ENCODE measurements at places on chromosomes 11 and 22. TPM values are rescaled to one million over a fixed set of nuclear protein-coding genes. Genes with fewer than 3 reads are reported as not detected.
A peak's percentile ranks its signal among the peaks of the same experiment; 100 is the strongest.

GRCh38 chr22:28329186-28330073, 350.2 kb downstream of the TTC28 start:
- DNase-seq: no peak

DNA sequence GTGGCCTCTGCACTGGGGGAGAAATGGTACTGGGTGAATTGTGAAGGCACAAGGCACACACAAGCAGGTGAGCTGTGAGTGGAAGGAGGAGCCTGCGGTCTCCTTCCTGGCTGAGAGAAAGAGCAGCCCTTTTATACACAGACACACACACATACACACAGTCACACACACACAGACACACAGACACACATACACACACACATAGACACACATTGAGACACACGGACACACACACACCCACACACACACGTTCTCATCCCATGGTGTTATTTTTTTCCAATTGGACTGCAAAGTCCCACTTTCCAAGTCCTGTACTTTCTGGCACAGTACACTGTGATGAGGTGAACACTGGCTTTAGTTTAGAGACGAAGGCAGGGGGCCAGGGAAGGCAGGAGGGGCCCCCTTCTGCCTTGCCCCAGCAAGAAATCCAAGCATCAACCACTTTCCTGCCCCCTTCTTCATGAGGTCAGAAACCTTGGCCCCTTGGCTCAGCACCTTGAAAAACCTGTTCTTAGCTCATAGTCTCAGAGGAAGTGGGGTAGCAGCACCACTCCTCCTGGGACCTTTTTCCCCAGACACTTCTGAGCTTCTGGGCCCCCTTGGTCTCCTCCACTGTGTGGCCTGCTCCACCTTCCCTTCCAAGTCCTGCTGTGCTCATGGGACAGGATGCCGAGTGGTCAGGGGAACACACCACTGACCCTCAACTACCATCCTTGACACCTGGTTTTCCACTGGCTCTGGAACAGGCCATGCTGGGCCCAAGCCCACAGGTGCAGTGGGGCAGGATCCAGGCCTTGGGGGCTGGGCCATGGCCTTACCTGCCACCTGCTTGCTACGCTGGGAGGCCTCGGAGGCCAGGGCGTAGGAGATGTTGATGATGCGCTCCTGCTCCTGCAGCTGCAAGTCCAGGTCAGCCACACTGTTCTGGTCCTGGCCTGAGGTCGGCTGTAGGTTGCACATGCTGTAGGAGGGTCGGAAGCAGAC, 43.8 kb downstream of the C11orf58 start:
- no peak for DNase-seq

- no peak for DNase-seq
Measured at GRCh38 chr11:117670443-117670842, 126.6 kb downstream of the DSCAML1 start.

DNA sequence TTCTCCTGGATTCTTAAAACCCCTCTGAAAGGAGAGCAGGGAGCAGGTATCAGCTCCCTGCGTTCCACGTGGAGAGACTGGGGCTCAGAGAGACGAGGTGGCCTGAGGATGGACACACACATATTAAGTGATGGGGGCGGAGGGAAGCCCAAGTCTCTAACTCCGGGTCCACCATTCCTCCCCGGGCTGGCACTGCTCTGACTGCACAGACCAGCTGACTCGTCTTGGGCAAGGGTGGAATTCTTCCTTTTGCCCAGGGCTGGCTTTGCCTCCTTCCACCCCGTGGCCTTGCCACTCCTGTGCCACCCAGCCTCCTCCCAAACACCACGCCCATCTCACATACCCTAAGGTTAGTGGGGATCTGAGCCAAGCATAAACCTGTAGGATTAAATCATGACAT, 65.0 kb downstream of the BUD13 start:
- DNase-seq: no peak

DNA sequence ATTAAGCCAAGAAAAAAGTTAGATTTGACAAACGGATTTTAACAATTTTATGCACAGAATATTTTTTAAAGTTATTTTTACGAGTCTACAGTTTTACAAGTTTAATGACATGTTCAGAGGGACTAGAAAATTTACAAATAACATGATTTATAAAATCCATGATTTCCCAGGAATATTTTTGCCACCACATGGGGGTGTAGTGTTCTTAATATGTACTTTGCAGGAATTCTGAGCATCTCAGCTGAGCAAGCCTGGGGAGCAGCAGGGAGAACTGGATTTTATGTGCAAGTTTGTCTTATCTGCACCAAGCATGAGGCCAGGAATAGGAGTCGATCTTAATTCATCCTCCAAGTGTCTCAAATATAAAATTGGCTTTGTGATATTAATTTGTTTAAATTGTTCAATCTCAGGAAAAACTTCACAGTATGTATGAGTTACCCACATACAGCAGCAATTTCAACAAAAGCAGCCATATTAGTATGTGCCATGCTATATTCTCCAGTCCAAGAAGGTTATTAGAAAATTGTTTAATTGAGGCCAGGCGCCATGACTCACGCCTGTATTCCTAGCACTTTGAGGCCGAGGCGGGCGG, 826.3 kb downstream of the DLG2 start:
- no peak for DNase-seq

Gene GAL
- 29.9 TPM for total RNA-seq

Gene TRAPPC4
- 57.7 TPM for total RNA-seq

DNA sequence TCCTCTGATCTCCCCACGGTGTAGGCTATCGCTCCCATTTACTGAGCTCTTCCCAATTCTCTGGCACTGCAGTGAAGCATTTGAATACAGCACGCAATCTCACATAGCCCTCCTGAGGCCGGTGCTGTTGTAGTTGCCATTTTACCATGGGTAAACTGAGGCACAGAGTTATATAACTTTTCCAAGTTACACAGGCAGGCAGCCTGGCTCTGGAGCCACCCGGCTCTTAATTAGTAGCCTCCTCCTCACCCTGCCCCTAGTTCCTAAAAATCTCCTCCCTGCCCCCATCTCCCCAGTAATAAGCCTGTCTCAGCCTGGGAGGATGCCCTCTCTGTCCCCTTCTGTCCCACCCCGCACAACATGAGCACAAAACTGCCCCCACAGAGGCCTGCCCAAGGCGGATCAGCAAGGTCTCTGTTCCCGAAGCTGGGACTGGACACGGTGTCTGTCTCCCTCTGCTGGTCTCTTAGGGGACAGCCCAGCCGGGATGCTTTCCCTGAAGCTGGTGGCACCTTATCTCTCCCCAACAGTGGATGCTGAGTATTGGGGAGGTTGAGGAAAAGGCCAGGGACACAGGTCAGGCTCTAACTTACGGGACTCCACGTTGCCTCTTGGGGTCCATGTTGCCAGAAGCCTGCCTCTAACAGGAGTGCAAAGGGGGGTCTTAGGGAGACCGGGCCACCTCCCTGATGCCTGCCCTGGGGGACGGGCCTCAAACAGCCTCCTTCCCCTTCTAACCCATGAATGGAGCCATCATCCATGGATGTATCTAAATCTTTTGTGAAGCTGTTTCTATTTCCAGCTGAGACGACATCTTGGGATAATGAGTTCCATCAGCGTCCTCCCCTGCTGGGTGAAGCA, 9.1 kb upstream of the CLCF1 start:
- peak; percentile 92 for DNase-seq

DNA sequence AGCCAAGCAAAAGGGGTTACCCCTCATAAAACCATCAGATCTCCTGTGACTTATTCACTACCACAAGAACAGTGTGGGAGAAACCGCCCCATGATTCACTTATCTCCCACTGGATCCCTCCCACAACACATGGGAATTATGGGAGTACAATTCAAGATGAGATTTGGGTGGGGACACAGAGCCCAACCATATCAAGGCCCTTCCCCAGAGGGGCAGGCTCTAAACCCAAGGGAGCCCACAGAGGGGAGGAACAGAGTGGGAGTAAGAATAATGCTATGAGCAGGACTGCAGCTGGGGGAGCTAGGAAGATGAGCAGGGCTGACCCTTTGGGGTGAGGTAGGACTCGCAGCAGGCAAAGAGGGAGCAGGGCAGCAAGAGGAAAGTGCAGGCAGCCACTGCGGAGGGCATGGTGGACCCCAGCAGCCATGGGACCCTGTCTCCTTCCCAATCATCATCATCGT, 59.3 kb downstream of the CD82 start:
- DNase-seq: no peak

- DNase-seq: no peak
Measured at GRCh38 chr11:75845324-75845723, 30.3 kb downstream of the UVRAG start.

- no peak for DNase-seq
Measured at GRCh38 chr11:121295246-121296029, 2.9 kb downstream of the SC5D start.

Data from suprapubic skin (tissue), 4 donors.